ENCODE measurements at places on chromosomes 3 and 15.

DNA sequence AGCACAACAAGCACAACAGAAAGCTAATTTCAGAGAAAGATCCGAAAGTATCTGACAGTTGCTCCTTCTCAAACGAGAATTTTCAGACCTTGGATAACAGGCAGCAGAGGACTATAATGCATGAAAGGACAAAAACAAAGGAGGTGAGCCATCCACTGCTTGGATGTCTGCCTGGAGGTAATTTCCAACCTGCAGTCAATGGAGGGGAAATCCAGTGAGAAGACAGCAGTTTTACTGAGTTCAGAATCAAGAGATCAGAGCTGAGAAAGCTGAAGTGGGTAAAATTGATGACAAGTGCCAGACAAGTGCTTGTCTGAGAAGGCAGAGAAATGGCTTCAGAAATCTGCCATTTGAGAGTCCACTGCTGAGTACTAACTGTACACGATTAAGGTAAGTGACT lies 22.1 kb downstream of the UBE3A start:
- DNase-seq, result no peak

DNA sequence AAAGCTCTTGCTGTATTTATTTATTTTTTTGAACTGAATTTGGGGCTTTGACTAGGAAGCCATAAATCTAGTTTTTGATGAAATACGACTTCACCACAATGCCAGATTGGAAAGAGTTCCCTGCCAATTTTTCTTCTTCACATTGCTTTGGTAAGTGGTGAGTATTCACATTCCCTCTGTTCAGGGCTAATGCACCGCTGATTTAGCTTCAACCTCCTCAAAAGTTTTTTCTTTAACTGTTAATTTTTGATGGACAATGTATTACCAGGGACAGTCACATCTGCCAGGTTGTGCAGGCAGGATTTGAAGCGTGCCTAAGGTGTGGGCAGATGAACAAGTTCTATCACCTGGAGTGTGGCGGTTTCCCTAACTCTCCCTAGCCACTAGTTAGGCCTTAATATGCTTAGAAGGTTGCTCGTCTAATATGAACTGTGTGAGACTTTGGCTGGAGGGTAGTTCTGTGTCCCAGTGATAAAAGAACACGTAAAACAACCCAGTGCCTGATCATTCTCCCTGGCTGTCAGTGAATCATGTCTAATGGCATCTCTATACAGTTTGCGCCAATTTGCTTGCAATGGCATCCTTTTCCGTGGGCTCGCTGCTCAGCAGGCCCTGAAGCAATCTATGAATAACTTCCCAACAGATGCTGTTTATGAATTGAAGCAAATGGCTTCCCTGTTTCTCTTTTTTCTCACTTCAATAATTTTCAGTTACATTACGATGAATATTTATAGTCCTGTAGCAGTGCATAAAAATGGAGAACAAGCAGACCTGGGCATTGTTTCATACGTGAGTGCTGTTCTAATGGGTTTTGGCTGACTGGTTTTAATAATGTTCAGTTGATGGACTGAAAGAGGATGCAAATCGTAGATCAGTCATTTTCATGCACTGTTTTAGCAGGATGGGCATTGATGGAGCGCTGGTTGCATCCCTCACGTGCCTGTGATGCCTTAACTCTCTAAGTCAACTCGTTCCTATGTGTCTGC lies 243.2 kb upstream of the SUCLG2 start:
- DNase-seq, result no peak

DNA sequence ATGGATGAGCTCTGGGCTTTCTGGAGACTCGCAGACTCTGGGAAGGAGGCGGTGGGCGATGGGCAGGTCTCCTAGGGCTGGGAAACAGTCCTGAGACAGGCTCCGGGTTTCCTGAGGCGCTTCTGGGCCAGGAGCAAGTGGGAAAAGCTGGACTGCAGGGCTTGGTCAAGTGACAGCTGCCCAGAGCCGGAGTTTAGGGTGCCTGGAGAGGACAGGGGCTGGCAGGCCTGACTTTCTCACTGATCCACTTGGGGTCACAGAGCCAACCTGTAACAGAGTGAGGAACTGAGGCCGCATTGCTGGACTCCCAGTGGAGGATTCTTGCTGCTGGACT lies 107.9 kb downstream of the APBA2 start:
- DNase-seq, result no peak

GRCh38 chr3:58068122-58068809 lies 60.0 kb downstream of the FLNB start:
- DNase-seq, result peak; percentile 89

DNA sequence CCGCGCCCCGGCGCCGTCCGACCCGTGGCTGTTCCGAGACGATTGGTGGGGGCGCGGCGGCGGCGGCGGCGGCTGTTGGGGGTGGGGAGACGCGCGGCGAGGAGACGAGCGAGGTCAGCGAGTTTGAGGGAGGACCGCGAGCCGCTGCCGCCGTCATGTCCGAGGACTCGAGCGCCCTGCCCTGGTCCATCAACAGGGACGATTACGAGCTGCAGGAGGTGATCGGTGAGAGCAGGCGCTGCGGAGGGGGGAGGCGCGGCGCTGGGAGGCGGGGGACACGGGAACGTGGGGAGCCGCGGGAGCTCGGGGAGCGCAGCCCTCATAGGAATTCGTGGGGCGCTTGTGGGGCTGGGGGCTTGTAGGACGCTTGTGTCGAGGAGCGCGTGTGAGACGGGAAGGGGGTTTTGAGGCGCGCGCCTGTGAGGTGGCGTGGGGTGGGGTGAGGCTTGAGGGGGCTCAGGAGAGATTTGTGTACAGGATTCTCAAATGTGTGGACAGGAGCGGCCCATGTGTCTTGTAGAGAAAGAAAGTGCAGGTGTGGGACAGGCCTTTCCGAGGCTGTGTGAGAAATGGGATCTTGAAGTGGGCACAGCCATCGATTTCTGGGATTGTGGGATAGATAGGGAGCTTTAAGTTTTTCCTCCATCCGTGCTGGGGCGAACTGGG lies 518 bp downstream of the OXSR1 start:
- no peak for DNase-seq

- peak; percentile 57 for DNase-seq
Measured at GRCh38 chr3:45841420-45841756, 531 bp downstream of the LZTFL1 start.

DNA sequence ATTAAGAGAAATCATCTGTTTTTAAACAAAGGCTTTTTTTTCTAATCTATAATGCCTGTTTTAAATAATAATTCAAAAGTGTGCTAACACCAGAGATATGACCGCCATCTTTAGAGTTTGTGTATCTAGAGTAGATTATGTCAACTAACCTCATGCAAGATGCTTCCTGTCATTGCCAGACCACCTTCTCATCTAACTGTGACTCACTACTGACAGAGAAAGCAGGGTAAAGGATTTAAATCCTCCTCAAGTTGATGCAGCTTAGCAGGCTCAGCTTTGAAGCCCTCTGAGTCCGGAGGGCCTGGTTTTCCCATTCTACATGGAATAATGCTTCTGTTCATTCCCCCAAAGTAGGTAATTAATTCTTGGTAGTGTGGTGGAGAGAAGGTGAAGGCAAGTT lies 108.5 kb downstream of the ECT2 start:
- DNase-seq, result no peak

DNA sequence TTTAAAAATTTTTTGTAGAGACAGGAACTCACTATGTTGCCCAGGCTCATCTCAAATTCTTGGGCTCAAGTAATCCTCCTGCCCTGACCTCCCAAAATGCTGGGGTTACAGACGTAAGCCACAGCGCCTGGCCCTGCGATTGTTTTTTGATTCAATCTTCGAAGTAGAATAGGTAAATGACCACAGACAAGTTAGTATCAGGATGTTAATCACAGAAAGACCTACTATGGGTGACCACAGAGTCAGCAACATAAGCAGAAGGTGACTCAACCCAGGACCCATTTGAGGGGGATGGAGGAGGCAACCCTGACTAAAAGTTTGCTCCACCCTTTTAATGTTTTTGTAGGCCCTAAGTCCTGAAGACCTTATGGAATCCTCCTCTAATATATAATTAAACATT lies 10.0 kb upstream of the USP3 start:
- DNase-seq, result no peak

GRCh38 chr3:162507397-162507796 lies 1010.8 kb downstream of the OTOL1 start:
- no peak for DNase-seq

- DNase-seq, result no peak
Measured at GRCh38 chr3:143329567-143330211, 210.1 kb downstream of the CHST2 start.

DNA sequence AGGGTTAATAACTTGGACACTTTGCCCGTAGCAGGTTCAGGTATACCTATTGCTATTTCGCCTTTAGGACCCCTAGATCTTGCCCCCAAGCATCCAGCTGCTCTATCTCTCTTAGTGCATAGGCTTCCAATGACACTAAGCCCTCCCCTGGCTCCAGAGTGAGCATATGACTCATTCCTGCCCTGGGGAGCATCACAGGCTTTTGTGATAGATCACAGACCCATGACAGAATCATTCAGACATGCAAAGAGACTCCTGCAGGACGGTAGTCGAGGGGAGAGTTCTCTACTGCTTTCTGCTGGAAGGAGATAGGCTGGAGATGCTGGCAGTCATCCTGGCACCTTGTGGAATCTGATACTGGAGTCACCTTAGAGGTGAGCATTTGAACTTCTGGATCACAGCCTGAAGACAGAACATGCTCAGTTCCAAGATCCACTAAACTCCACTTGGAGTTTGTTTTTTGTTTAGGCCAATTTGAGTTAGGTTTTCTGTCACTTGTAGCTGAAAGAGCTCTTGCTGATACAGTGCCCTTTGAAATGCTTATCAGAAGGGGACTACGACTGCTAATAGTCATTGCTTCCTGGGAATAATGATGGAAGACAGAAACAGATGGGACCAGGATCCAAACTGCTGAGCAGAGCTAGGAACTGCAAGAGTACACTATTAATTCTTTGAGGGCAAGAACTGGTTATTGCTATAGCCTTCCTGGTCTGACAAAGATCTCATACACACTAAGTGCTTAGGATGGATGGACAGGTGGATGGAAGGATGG lies 11.0 kb downstream of the LYSMD2 start:
- peak; percentile 13 for DNase-seq

DNA sequence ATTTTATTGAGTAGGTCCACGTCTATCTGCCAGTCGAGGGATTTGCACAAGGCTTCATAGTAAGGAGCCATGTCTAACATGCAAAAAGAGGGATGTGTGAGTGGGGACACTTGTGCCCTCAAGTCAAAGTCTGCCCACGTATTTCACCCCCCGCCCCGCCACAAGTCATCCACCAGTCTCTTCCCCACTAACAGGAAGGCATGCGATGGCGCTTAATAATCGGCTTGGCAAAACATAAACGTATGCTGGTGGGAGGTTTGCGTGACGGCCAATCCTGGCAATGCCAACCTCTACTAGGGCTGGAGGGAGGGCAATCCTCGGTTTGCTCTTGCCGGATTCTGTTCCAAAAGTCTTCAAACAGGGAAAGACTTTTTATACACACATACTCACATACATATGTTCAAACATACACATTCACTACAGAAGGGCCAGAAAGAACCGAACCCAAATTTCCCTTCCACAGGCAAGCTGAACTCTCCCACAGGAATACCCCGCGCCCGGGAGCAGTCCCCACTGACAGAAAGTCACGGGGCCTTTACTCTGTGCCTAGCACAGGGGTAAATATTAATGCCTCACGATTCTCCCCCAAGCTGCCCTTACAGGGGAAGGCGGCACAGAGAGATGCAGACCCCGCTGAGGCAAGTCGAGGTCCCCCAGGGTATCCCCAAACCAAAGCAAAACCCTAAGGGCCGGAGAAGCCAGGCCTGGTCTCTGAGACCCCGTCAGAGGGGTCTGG lies 675 bp downstream of the PSMD6 start:
- peak; percentile 51 for DNase-seq

DNA sequence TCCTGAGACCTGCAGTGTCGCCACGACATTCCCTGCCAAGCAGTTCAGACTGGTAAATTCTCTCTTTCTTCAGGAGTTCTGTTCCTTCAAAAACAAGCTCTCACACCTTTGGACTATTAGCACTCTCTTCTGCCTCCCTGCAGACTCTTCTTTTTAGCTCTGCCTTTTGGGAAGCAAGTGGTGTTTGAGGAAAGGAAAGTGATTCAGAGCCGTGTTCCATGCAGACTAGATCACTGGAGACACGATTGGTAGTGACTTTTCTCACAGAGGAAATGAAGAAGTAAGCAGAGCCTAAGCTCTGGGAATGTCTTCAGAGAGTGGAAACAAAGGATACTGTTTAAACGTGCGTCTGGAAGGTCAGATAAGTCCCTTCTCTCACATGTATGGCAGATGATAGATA lies 270.6 kb upstream of the TPRG1 start:
- DNase-seq, result no peak

- no peak for DNase-seq
Measured at GRCh38 chr3:114081037-114081436, 24.5 kb downstream of the QTRT2 start.

GRCh38 chr3:169227911-169228310 lies 435.6 kb downstream of the MECOM start:
- DNase-seq, result no peak

GRCh38 chr3:100266531-100266930 lies 5.7 kb downstream of the TBC1D23 start:
- DNase-seq, result no peak

DNA sequence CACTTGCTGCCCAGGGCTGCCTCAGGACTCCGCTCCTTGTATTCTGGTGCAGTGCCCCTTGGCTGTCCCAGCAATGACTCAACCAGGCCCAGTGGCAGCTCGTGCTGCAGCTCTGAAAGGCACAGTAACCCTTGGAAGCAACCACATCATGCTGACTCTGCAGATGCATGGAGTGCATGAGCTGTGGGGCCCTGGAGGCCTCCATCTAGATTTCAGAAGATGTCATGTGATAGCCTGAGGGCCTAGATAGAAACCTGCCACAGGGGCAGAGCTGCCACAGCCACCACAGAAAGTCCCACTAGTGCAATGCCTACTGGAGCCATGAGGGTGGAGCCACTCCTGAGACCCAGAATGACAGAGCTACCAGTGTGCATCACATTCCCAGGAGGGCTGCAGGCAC lies 117.1 kb upstream of the SMAD3 start:
- peak; percentile 56 for DNase-seq

DNA sequence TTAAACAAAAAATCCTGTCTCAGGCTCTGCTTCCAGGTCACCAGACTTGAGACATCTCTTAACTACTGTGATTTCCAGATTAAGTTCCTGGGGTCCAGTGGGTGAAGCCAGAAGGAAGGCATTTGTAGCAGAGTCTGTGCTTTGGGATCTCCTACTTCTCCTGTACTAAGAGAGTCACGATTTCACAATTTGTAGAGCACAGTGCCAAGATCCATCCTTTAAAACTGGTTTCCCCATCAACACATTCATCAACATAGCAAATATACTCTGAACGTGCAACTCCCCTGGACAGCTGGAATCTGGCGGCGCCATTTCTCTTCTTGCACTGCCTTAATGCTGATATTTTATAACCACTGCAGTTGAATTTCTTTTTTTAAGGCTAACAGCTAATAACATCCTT lies 33.2 kb downstream of the CDCP1 start:
- no peak for DNase-seq
